ENCODE measurements at places on chromosomes 1 and 21. TPM values are rescaled to one million over a fixed set of nuclear protein-coding genes. Genes with fewer than 3 reads are reported as not detected.

Gene LIPI
- not detected for total RNA-seq

Gene PRXL2B
- 19.8 TPM for total RNA-seq

Gene SLAMF1
- not detected for total RNA-seq

Gene KCNE2
- 0.16 TPM for total RNA-seq

Gene MATN1
- 0.36 TPM for total RNA-seq

Gene UBL4B
- total RNA-seq = 7.5 TPM
